ENCODE measurements at places on chromosomes 12 and 14.
A peak's percentile ranks its signal among the peaks of the same experiment; 100 is the strongest.

DNA sequence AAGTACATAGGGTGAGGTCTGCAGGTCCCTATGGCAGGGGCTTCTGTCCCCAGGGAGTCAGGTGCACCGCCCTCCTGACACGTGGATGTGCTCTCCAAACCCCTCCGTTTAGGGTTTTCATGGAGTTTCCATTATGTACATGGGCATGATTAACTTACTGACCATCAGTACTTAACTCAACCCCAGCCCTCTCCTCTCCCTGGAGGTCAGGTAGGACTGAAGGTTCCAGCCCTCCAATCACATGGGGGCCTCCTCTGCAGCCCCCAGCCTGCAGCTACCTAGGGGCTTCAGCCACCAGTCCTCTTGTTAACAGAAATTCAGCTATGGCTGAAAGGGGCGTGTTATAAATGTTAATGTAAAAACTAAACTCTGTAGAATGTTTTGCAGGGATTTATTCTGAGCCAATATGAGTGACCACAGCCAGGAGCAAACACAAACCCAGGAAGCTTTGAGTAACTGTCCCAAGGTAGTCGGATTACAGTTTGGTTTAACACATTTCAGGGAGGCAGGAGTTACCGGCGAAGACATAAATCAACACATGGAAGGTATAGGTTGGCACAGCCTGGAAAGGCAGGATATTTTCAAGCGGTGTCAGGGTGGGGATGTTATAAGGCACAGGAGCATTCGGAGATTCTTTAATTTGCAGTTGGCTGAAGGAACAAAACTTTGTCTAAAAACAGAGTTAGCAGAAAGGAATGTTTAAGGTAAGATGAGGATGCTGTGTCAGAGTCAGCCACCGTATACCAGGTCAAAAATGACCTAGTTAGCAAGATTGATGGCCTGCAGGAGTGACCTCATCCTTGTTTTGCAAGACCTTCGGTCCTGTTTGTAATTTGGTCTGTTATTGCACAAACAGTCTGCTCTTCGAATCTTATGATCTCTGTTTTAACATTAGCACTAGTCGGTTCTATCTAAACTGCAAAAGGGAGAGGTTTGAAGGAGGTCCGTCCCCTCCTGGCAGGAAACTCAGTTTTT is 75.2 kb downstream of the TNFAIP2 start:
- DNase-seq, result no peak

- no peak for DNase-seq
Observed at GRCh38 chr12:19444097-19444496, 4.8 kb downstream of the AEBP2 start.

GRCh38 chr12:5210179-5210922 is 166.7 kb downstream of the KCNA5 start:
- DNase-seq, result no peak

- DNase-seq, result no peak
Observed at GRCh38 chr14:89011355-89012281, 187.2 kb downstream of the TTC8 start.

- DNase-seq, result no peak
Observed at GRCh38 chr12:27555361-27555760, 31.4 kb downstream of the PPFIBP1 start.

DNA sequence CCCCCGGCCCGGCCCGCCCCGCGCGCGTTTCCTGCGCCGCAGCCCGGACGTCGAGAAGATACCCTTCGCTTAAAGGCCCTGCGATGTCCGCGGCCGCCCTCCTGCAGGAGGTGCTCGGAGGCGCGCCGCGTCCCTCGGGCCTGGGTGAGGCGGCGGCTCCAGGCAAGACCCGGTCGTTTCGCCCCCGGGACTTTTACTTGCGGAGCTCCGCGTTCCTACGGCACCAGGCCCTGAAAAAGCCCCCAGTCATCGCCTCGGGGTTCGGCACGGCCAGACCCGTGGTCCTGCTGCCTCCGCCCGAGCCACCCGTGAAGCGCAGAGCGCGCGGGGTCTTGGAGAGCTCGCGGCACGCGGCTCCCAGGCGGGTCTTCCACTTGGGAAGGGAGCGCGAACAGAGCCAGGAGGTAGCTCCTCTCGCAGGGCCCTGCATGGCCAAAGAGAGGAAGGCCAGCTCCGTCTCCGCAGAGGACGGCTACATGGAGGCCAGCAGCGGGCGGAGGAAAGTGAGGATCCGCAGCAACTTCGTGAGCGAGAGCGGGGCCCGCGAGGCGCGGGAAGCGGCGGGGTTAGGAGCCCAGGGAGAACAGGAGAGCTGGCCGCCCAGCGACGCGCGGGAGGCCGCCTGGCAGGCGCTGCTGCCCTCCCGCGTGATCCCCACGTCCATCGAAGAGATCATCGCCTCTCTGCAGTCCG is 26.9 kb downstream of the TTC6 start:
- no peak for DNase-seq

- DNase-seq, result no peak
Observed at GRCh38 chr12:57430112-57430930, 522 bp downstream of the R3HDM2 start.

DNA sequence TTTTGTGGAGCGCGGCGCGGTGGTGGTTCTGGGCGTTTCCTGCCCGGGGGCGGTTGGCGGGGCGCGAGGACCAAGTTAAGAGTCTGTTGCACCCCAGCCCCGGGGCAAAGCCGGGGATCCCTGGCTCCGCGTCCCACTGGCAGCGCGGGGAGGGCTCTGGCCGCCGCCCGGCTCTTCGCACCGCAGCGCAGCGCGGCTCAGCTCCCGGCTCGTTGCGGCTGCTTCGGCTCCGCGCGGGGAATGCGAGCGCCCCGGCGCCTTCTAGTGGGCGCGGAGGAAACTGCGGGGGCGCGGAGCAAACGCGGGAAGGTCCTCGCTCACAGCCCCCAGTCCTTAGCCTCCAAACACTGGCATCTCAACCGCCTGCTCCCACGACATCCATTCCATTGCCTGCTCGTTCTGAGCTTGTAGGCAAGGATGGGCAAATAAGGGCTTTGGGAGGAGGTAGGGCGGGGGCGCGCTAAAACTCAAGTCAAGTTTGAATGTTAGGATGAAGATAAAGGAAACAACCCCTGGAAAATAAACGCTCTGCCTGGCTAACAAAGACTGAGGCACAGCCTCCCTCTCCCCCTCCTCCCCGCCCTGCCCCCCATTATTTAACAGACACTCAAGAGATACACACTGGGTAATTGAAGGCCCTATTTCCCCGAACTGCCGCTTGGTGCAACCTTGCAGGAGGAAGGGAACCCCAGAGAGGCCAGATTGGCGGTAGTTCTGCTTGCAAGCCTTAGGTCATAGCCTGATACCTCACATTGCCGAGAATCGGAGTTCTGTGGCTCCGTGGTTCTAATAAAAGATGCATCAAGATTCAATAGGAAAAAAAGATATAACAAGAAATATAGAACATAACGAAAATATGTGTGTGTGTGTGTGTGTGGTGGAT is at the start of gene B4GALNT1:
TSS of gene B4GALNT1 (minus strand) at position 244 of the 883 bp plus-strand sequence. CDS start 1,069 bp downstream, outside the sequence.
- peak; percentile 46 for DNase-seq

DNA sequence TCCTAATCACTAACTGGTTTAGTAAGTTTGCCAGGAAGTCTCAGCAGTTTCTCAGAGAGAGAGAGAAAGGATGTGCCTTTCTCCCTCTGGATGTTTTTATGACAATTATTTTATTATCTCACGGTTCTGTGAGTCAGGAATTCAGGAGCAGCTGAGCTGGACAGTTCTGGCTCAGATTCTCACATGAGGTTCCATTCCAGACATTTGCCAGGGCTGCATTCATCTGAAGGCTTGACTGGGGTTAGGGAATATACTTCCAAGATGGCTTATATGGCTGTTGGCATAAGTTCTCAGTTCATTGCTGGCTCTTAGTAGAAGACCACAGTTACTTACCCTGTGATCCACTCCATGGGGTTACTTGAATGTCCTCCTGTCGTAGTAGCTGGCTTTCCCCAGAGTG is 101.2 kb upstream of the ATF7IP start:
- DNase-seq, result no peak

DNA sequence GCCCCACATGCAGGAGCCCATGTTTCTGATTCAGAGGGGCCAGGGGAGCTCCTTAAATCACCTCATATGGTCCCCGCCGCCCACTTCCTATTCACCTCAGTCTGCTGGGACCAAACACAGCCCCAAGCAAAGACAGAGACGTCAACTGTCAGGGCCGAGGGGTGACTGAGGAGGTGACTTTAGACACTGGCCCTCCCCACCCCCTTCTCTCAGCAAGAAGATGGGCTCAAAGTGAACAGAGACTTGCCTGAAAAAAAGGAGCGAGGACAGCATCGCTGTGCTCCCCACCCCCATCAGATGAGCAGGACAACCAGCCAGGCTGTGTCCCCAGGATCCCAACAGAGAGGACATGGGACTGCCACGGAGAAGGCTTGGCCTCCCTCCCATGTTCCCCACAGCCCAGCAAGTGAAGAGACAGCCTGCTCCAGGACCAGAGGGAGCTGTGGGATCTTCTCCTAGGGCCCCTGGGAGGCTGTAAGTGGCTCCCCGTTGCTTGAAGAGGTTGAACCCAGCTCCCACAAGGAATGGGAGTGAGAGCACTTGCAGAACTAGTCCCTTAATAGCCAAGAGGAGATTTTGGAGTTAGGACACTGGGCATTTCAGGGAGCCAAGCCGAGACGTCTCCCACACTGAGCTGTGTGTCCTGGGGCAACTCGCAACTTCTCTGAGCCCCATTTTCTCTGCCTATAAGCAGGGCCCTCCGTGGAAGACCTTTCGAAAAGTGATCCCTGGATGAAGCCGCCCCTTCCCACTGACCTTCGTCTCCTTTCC is 1.3 kb upstream of the KRT79 start:
- no peak for DNase-seq

GRCh38 chr14:61977217-61977616 is 215.0 kb downstream of the SNAPC1 start:
- no peak for DNase-seq

GRCh38 chr12:69348162-69348938 is at the start of gene LYZ:
Gene LYZ, plus strand, starts transcription at chr12:69348381. Its CDS starts 28 bp downstream, at chr12:69348409.
- DNase-seq, result no peak

DNA sequence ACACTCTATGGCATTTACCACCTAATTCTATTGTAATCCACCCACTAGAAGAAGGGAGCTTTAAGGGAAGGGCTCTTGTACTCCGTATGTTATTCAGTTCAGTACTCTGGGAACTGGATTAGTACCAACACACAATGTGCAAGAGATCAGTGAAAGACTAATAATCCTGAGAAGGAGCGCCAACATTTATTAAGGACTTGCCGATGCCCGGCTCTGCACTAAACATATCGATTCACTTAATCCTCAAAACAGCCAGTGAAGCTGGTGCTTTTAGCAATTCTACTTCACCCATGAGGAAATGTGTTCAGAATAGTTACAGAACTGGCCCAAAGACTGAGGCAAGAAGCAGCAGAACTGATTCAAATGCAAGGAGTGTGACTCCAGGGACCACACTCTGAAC is 80.9 kb downstream of the RPS6KA5 start:
- DNase-seq, result no peak

GRCh38 chr14:104400355-104400754 is 179.2 kb upstream of the C14orf180 start:
- no peak for DNase-seq

GRCh38 chr12:47442310-47442709 is 263.5 kb downstream of the RPAP3 start:
- DNase-seq, result no peak

GRCh38 chr14:75049731-75050201 is 1.5 kb downstream of the MLH3 start:
- no peak for DNase-seq

- no peak for DNase-seq
Observed at GRCh38 chr12:83818881-83819280, 1093.7 kb downstream of the SLC6A15 start.

- no peak for DNase-seq
Observed at GRCh38 chr12:531951-532585, 72.3 kb downstream of the B4GALNT3 start.

- no peak for DNase-seq
Observed at GRCh38 chr12:112464605-112465004, 45.9 kb downstream of the PTPN11 start.

- DNase-seq, result no peak
Observed at GRCh38 chr12:108623577-108623976, 10.1 kb downstream of the SELPLG start.

DNA sequence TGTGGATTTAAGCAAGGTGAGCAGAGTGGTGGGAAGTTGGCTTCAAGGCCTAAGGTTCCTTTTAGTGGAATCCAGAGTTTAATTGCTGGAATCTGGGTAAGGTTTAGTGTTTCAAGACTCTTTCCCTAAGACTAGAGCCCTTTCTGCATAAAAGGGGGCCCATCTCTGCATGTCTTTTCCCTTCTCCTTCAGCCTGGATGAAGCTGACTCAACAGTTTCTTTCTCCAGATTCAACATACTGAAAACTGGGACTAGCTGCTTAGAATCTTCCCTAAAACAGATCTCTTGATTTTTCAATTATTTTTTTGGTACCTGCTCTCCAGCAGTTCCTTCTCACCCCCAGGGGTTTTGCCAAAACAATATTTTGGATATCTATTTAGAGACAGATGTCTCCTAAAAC is 34.0 kb downstream of the SLC4A8 start:
- no peak for DNase-seq

DNA sequence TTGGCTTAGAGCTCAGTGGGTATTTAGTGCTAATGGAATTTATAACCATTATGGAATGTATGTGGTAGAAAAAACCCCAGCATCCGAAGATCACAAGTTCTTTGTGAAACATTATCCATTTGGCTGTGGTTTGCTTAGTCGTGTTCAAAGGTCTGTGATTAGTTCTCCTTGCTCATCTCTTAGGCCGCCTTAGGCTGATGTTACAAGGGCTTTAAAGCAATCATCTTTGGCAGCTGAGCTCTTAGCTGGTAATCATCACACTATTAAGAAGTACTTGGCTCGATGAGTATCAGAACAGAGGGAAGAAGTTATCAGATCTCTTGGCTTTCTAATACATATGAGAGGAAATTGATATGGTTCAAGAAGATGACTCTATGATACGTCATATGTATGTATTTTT is 124.1 kb upstream of the E2F7 start:
- no peak for DNase-seq

- DNase-seq, result no peak
Observed at GRCh38 chr12:92365333-92365732, 219.7 kb upstream of the BTG1 start.

- no peak for DNase-seq
Observed at GRCh38 chr12:105289114-105289904, 41.2 kb upstream of the C12orf75 start.

- DNase-seq, result no peak
Observed at GRCh38 chr14:50095895-50096294, 20.5 kb downstream of the VCPKMT start.

DNA sequence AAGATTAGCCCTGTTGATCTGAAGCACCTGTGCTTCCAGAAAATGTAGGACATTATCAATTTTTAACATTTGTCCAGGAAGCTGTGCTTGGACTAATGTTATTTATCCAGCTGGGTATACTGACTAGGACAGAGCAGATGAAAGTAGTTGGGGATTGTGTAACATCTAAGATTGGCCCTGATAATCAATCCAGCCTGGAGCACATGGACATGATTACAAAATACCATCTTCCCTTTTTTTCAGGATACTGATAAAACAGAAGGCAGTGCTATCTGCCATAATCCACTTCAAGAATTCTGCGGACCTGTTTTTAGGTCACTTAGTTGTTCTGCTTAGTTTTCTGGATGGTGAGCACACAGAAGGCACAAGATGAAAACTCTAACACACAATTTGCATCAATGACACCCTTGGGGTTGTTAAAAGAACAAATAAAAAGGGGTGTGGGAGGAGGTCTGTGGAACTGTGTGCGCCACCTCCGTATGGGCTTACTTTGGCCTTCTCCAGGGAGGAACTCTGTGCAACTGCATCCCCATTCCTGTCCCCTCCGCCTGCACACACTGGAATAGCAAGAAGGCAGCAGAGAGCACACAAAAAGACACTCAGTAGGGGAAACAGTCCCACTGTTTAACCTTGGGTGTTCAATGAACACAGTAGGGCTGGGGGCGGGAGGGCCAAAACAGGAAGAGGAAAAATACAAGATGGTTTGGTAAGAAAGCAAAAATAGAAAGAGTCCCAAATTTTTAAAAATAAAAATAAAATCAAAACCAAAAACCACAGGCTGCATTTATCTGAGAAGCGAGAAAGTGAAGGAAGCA is 31.1 kb upstream of the DUSP6 start:
- DNase-seq, result no peak
